Right lobe of liver (tissue), 6 donors: ENCODE measurements at places on chromosomes 7 and 10.

GRCh38 chr10:110576220-110576619 lies 8.7 kb downstream of the SMC3 start:
- no peak for DNase-seq

DNA sequence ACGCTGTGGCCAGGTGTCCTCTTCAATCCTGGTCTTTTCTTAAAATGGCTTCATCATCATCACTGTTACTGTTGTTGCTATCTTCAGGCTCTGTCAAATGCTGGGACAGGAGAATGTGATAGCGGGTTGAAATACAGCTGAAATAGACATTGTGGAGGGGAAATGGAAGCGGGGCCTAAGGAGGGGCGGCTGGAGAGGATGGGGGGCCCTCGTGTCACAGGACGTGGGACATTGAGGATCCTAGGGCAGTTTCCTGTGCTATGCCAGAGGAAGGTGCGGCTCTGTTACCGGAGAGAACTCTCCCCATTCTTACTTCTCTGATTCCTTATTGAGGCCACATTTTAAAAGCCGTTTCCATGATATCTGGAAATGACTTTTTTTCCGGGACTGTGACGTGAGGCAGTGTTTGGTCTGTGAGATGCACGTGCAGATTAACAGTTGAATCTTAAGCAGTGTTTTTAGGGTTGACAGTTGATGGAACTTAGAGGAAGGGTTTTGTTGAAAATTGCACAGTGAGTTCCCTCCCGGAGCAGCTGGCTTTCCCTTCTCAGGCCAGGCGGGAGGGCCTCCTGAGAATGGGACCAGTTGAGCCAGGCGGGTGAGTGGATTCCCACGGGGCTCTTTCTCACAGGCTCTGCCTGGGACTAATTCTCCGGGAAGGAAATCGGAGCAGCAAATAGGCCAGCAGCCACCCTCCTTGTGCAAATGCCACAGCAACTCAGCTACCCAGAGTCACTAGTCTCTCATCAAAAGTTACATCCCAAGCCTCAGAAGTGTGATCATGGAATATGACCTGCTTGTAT lies 125.2 kb downstream of the TACC2 start:
- no peak for DNase-seq

GRCh38 chr10:69093933-69094332 lies 6.0 kb downstream of the SRGN start:
- no peak for DNase-seq

DNA sequence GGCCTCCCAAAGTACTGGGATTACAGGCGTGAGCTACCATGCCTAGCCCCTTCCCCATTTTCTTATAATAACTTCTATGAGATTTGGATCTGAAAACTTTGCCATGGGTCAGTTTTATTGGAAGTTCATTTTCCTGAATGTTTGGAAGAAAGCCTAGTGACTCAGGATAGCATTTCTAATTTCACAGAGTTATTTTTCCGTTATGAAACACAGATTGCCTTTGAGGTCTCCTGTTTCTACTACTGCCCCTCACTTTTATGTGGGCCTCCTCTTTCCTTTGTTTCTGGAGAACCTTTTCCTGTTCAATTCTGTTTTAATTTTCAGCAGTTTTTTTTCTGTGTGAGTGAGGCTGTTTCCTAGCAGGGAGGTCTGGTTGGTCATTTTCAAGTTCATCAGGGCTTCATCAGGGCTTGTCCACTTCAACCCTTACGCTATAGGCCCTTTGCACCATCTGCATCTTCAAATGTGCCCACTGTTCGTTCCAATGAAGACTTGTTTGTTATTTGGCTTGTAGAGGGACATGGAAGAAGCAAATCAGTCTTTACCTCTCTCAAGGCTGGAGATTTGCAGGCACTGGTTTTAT lies 58.7 kb downstream of the BMPR1A start:
- DNase-seq, result no peak

DNA sequence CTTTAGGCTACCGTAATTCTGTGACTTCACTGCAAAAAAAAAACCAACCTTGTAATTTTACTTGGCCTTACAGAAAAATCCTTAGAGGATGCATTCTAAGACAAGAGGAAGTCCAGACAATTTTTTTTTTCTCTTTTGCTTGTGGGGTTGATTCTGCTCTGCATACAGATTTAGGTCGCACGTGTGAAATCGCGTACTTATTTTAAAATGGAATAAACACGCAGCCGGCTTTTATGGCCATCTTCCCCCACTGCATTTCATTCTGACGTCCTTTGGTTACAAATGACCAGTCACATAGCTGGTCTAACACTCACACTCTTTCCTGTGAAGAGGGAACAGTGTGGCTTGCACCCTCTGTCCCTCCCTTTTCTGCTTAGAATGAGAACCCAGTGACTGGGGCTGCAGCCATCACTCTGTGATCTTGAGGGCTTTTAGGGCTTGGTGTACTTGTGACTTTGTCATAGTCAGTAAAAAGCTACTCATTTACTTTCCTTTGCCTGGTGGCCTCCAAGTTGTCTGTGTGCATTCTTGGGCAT lies 63.6 kb upstream of the CARD11 start:
- DNase-seq, result no peak

- DNase-seq, result no peak
Measured at GRCh38 chr7:644381-645305, 81.9 kb upstream of the DNAAF5 start.

- DNase-seq, result no peak
Measured at GRCh38 chr7:90833443-90833842, 237.3 kb downstream of the CDK14 start.

GRCh38 chr10:99403674-99404073 lies 26.8 kb downstream of the GOT1 start:
- no peak for DNase-seq

DNA sequence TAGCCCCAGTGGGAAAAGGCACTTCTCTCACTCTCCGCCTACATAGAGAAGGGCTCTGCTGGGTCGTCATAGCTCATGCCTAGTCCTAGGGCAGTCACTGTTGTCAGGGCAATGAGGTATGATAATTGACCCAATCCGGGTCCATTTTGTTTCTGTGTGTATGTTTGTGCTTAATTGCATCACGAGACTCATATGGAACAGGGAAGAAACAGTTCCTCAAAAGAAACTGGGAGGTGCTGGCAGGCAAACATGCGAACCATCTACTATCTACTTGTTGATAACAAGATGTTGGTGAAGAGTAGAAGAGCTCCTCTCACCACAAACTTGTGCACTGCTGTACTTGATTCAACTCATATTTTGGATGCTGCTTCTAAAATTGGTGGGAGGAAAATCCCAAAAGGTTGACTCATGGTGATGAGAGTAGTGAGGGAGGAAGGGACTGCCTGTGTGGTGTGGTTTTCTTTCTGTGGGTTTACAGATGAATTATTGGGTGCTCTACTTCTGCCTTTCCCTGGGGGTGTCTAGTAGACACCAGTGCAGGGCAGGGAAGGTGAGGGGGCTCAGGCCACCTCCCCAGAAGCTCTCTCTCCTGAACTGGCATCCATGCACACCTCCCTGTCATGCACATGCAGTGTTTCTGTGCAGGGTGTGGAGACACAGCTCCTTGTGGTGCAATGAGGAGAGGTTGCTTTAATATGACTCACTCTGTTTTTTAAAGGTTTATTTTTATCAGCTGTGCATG lies 29.4 kb downstream of the LSMEM1 start:
- DNase-seq, result no peak

DNA sequence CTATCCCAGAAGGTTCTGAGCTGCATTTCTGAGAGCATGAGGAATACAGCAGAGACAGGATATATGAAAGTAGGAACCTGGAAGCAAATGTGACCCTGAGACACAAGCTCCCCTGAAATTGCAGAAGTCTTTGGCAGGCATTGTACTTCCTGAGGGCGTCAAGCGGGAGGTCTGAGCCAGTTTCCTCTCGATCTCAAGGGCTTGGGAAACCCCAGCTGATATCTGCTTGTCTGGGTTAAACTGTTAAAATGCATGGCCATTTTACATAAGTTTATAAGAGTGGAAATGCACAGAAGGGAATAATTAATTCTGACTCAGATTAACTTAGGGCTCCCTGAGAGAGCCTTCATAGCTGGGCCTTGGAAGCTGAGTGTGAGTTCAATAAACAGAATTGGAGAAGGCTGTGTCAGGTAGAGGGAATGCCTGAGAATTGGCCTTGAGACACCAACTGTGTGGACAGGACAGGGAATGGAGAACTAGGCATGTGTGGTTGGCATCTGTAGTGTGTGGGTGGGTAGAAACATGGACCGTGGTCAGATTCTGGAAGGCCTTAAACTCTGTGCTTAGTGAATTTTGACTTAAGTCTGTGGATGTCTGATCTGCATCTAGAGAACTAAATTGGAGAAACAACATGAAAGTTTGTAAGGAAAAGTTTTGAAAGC lies 53.3 kb downstream of the WIPF3 start:
- DNase-seq, result no peak

GRCh38 chr10:24010436-24010970 lies 198.4 kb upstream of the KIAA1217 start:
- no peak for DNase-seq

GRCh38 chr10:122326385-122326784 lies 48.1 kb upstream of the PLEKHA1 start:
- DNase-seq, result no peak

GRCh38 chr7:15989194-15989593 lies 302.7 kb upstream of the MEOX2 start:
- DNase-seq, result no peak

DNA sequence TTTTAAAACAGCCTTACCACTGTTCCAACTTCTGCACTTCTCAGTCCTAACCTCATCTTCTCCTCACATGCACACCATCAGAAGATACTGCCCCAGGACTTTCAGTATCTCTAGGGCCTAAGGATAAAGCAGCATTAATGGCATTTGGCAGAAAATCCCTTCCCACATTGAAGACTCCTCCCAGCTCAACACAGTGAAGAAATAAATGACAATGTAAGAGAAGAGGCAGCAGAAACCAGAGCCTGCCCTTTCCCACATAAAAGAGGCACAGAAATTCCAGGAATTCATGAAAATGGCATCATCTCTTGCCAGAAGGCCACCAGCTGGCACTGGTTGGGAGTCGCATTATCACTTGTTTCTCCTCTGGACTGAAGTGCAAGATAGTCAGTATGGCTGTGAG lies 3.7 kb downstream of the GCC1 start:
- no peak for DNase-seq

DNA sequence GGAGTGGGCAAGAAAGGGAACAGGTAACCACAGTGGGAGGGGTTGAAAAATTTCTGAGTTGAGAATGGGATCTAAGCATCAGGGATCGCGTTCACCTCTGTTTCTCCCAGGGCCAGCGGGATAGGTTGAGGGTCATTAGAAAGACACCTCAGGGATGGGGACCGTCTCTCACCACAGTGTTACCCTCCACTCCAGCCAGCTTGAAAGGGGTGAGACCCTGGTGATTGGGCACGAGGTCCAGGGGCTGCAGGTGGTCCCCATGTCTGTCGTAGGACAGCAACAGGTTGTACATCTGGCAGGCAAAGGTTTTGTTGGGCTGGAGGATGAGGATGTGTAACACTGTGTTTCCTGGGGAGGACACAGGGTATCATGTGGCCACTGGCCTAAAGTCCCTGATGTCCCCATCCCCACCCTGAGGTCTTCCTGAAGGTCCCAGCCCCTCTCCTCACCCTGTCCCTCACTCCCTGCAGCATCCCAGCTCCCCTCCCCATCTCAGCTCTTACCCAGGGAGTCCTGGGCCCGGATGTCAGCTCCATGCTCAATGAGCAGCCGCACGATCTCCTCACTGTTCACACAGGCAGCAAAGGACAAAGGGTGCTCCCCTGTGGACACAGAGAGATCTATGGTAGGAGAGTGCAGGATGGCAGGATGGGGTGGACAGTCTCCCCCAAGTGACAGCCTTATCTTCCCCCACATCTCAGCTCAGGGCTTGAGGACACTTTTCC lies 9.1 kb downstream of the TRPV6 start:
- no peak for DNase-seq

GRCh38 chr10:28737096-28737495 lies 59.8 kb downstream of the BAMBI start:
- DNase-seq, result no peak

DNA sequence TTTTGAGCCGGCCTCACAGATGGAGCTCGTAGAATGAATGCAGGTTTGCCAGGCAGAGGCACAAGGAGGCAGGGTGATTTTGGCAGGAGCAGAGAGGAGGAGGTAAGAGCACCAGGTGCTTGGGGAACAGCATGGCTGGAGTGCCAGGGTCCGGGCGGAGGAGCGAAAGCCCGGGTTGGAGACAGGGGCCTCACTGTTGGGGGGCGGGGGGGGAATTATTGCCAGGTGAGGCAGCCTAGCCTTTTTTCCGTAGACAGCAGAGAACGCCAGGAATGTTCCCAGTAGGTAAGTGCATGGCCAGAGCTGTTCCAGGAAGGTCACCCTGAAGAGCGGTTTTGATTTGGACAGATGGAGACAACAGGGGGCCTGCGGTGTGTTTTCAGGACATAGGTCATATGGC lies 9.5 kb downstream of the SRRM3 start:
- DNase-seq, result no peak

GRCh38 chr10:72834183-72834825 lies 59.2 kb upstream of the OIT3 start:
- no peak for DNase-seq

- DNase-seq, result no peak
Measured at GRCh38 chr10:71512761-71513539, 116.2 kb downstream of the CDH23 start.

DNA sequence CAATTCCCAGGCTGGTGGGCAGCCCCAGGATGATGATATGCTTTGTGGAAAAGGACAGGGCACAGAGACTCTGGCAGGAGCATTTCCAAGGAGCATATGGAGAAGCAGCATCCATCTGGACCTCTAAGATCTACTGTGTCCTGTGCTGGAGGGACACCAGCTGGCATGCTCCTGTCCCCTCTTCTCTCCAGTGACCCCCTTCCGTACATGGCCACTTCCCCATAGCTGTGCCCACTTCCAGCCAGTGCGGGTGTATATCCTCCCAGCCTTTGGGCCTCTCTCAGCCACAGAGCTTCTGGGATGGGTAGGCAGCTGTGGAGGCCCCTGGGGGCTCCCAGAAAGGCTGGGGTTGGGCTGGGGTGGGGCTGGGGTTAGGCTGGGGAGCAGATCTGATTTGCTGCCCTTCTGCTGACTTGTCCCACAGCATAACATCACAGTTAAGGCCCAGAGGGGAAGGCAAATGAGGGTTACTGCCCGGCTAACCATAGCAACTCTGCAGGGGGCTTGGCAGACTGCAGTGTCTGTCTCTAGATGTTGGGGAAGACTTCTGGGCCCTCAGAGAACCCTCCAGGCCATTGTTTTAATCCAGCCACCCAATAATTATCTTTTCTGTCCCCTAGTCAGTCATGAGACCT lies 6.3 kb downstream of the NPFFR1 start:
- no peak for DNase-seq
